ENCODE measurements at places on chromosomes 2 and 18.

DNA sequence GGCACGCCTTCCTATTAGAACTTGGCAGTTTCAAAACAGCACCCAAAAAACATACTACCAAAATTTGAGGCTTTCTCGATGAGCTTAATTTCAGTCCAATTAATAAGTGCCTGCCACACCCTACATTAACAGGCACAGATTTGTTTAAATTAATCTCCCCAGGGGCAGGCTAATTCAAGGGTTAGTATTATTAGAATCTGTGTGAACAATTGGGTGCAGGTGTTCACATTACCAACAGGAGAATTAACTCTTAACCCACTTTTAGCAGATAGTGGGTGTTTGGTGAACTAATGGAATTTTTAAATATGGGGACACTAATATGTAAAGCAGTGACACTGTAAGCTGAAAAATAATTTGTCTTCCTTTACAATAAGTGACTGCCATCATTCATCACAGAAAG lies 4.1 kb downstream of the MBD2 start:
- DNase-seq, result no peak

- no peak for DNase-seq
Observed at GRCh38 chr2:72603481-72603880, 222.4 kb downstream of the EXOC6B start.

GRCh38 chr2:2222931-2223330 lies 108.1 kb downstream of the MYT1L start:
- no peak for DNase-seq

GRCh38 chr2:104430852-104431251 lies 423.1 kb upstream of the POU3F3 start:
- no peak for DNase-seq

DNA sequence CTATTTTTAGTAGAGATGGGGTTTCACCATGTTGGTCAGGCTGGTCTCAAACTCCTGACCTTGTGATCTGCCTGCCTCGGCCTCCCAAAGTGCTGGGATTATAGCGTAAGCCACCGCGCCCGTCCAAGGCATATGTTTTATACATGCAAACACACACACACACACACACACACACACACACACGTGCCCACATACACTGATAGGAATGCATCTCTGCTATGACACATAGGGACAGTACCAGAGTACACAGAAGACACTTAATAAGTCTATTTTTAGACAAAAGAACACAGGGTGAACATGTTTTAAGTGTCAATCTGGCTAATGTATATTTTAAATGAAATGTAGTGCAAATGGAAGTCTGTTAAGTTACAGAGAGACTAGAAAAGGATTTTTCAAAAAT lies 10.7 kb upstream of the RNF103 start:
- DNase-seq, result no peak

- no peak for DNase-seq
Observed at GRCh38 chr2:207978177-207978948, 47.0 kb downstream of the PLEKHM3 start.

GRCh38 chr2:160278879-160279177 lies 78.8 kb upstream of the ITGB6 start:
- no peak for DNase-seq

All from stimulated activated CD8-positive, alpha-beta memory T cell treated with anti-CD3 and anti-CD28 coated beads, Interleukin-4, amount 100 ng/mL, for 1 hour (primary cell).